Progenitor cell of endocrine pancreas (in vitro differentiated cells): ENCODE measurements at places on chromosomes 11 and 22.

- peaks cover 20% of the 10 kb centered on the region for H3K36me3 ChIP-seq
- no peak overlapping the region for H3K27ac ChIP-seq
- no peaks in the 10 kb centered on the region for H3K27me3 ChIP-seq
- DNase-seq: no peak
- peaks cover under 1% of the 10 kb centered on the region for H3K4me1 ChIP-seq
- H3K4me3 ChIP-seq: no peak overlapping the region
Measured at GRCh38 chr11:47572715-47573255, 6.0 kb downstream of the KBTBD4 start.

- no peak overlapping the region for H3K4me3 ChIP-seq
- no peak for DNase-seq
- no peaks in the 10 kb centered on the region for H3K4me1 ChIP-seq
- H3K36me3 ChIP-seq: no peaks in the 10 kb centered on the region
Measured at GRCh38 chr22:22548910-22549309, 10.2 kb downstream of the PRAME start.

DNA sequence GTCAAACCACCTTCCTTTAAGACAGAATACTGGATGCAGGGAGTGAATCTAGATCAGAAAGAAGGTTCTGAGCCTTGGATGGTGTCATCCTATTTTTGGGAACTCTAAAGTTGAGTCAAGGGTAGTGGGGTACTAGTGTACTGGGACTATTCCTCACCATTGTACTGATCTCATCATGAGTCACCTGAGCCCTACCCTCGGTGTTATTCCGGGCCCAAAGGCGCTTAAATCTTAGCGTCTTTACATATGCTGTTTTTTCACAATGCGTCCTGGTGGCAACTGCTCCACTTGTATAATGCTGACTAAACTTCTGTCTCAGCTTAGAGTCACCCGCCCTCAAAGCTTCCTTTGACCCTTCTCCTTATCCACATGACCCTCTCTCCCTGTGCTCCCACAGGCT is 25.3 kb upstream of the PATE1 start:
- H3K4me1 ChIP-seq: peaks cover 7% of the 10 kb centered on the region
- H3K36me3 ChIP-seq: no peaks in the 10 kb centered on the region

DNA sequence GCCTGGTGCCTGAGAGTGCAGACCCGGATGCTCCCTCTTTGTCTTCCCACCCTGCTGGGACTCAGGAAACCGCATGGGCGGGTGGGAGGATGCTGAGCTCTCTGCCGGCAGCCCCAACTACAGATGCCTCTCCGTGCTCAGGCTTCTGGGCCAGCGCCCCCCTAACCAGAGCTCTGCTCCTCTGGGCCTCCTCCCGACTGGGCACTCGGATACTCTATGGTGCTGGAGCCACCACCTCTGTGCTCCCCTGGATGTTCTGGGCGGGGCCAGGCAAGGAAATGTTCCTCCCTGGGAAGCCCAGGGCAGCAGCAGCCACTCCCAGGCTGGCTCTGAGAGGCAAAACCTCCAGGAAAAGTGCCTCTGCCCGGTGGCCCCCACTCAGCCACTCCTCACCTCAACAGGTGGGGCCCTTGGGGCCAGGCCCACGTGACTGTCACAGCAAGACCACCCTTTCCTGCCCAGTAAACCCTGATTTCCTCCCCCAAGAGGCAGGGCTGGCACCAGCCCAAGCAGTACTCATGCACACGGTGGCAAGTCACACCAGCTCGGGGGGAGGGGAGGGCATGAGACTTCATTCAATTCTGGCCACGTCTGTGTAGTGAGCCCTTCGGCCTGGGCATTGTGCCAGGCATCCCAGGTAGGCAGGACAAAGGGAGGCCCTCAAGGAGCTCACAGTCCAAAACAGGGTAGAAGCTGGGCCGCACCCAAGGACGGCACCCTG is 54.7 kb upstream of the TCF20 start:
- DNase-seq: no peak
- peaks cover 12% of the 10 kb centered on the region for H3K27me3 ChIP-seq
- no peak overlapping the region for H3K27ac ChIP-seq
- H3K4me3 ChIP-seq: no peak overlapping the region
- no peaks in the 10 kb centered on the region for H3K36me3 ChIP-seq

DNA sequence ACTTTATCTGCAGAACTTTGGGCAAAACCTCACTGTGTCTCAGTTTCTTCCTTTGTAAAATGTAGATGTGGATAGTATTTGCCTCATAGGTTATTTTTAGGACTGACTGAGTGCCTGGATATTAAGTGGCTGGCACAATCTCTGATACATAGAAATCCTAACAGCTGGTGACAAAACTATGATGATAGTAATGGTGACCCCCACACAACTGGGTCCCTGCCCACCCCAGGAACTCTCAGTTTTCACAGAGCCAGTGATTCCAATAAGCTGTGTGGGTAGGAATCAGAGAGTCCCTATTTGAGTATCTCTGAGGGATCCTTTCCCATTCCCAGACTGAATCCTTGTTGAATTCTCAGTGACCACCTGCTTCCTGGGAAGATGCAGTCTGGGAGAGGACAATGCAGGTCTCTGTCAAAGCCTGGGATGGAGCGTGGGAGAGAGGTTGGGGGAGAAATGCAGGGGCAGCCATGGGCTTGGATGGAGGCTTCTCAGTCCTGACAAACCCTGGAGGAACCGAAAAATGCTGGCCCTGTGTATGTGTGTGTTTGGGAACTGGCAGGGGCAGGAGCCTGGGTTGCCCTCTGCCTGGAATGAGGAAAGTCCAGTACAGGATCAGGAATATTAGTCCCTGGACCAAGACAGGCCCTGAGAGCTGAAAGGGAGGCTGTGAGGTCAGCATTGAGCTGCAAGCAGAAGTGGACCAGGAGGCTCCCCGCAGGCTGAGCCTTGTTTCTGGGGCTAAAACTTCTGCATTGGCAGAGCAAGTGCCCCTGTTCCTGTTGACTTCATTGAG is 6.1 kb upstream of the P2RY6 start:
- H3K36me3 ChIP-seq: no peaks in the 10 kb centered on the region
- no peak overlapping the region for H3K4me3 ChIP-seq
- peaks cover 63% of the 10 kb centered on the region for H3K27me3 ChIP-seq
- no peak overlapping the region for H3K27ac ChIP-seq
